Endothelial cell of coronary artery (primary cell): ENCODE measurements at places on chromosomes 1 and 21. TPM values are rescaled to one million over a fixed set of nuclear protein-coding genes. Genes with fewer than 3 reads are reported as not detected.

Gene HDAC1
- 118 and 146 TPM in 2 replicates for total RNA-seq

Gene TRIM46
- total RNA-seq, result 4.9 and 5.9 TPM in 2 replicates

Gene AMY1B
- not detected in 2 replicates for total RNA-seq

Gene SLC9C2
- total RNA-seq, result 2.0 TPM in 1 of 2 replicates, not detected in the other

Gene MARK1
- total RNA-seq, result 1.3 and 1.7 TPM in 2 replicates

Gene FAM72A
- total RNA-seq, result 2.5 and 4.6 TPM in 2 replicates

Gene CR2
- not detected in 2 replicates for total RNA-seq

Gene CELA3B
- total RNA-seq, result 0.27 TPM in 1 of 2 replicates, not detected in the other

Gene LRRC41
- 45.4 and 60.4 TPM in 2 replicates for total RNA-seq
